ENCODE measurements at places on chromosomes 13 and 19.

- DNase-seq: no peak
Observed at GRCh38 chr19:40663695-40664692, 26.5 kb downstream of the NUMBL start.

- DNase-seq: no peak
Observed at GRCh38 chr19:21210037-21210621, 68.3 kb downstream of the ZNF431 start.

DNA sequence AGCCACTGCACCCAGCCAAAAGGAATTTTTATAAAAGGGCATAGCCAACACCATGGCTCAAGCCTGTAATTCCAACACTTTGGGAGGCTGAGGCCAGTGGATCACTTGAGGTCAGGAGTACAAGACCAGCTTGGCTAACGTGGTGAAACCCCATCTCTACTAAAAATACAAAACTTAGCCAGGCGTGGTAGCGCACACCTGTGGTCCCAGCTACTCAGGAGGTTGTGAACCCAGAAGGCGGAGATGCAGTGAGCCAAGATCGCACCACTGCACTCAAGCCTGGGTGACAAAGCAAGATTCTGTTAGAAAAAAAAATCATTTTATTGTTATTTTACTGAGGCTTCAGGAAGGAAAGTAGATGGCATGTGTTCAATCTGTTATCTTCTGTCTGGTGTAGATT is 31.3 kb upstream of the FOXO1 start:
- no peak for DNase-seq

DNA sequence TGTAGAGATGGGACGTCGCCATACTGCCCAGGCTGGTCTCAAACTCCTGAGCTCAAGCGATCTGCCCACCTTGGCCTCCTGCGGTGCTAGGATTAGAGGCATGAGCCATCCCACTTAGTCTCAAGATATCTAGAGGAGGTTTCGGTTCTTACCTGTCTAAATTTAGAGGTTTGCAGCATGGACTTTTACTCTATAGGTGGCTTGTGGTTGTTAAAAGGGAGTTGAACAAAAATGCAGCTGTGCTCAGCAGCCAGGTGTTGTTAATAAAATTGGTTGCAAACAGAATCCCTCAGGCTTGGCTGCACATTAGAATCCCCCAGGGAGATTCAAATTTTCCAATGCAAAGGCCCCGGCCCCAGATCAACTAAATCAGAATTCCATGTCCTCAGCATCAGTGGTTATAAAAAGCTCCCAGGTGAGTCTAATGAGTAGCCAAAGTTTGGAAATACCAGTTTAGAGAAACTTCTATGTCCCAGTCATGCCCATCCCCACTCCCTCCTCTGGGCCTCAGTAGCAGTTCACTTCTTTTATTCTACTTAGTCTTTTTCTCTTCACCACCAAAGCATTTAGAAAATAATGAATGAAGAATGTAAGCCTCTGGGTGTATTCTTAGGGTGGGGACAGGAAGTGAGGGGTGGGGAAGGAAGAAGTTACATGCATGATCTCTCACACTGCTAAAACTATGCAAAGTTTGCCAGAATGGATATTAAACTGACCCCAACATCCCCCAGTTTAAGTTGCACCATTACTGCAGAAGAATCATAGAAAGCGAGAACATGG is 471.0 kb downstream of the COG6 start:
- DNase-seq: no peak

- no peak for DNase-seq
Observed at GRCh38 chr19:33823341-33823740, 26.7 kb downstream of the KCTD15 start.

DNA sequence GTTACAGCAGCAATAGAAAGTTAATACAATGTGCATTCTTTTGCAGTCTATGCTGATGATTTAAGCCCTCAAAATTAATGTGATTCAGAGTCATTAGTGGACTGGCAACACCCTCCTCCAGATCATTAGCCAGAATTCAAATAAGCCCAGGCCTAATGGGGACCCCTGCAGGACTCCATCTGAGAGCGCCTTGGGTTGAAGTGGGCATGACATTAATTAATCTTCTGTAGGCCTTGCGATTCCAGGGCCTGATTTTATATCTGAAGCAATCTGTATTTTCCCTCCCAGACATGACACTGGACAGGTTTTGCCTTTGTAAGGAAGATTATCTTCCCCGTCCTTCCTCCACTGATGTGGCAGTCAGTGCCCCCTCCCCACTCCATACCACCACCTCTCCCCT is 442.9 kb downstream of the FOXO1 start:
- DNase-seq: no peak

DNA sequence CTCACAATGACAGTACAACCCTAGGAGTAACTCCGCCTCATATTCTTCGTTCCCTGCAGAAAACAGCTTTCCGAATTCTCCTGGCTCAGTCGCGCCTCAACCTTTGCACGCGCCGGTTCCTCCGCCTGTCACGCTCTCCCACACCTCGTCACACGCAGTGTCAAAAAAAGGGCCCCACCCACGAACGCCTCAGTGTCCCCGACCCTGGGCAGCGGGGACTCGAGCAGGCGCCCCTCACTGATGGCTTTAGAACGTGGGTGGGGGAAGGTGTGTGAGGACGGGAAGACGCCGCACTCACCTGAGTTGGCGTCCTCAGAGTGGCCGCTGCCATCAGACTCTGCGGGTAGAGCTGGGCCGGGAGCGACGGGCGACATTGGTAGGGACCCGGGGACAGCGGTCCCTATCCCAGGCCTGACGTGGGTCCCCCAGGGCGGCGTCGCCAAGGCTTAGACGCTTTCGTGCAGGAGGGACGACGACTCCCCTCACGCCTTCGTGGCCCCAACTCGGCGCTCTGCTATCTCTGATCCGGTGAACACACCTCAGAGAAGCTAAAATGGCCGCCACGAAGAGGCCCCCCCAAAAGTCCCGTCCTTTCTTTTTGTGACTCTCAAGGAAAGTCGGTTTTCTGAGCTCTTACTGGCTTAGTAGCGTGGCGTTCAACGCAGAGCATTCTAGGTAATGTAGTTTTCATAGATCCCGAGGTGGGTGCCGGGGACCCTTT is at the start of gene ZNF154:
Gene ZNF154 (minus strand): TSS at position 564 of the 721 bp plus-strand sequence. CDS start 233 bp downstream, at position 331.
- DNase-seq: no peak

DNA sequence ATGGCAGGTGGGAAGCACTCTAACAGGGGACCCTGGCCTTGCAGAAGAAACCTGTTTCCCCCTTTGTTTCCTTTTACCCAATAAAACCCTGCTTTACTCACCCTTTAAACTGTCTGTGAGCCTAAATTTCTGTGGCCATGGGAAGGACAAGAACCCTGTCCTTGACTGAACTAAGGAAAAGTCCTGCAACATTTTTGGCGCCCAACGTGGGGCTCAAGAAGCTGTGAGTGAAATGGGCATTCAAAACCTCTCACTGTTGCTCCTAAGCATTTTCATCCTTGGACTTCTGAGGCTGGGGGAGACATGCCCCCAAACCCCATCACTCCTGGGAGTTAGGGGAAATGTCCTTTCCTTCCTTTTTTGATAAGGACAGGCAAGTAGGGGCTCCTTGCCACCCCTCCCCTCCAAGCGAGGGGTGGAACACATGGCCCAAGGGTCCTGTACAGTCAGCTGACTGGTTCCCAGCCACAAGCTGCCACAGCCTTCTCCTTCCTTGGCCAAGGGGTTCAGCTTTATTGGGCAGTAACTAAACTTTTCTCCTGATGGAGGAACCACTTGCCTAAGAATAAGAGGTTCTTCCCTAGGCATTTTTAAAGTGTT is 381.6 kb downstream of the KLF5 start:
- DNase-seq: no peak

DNA sequence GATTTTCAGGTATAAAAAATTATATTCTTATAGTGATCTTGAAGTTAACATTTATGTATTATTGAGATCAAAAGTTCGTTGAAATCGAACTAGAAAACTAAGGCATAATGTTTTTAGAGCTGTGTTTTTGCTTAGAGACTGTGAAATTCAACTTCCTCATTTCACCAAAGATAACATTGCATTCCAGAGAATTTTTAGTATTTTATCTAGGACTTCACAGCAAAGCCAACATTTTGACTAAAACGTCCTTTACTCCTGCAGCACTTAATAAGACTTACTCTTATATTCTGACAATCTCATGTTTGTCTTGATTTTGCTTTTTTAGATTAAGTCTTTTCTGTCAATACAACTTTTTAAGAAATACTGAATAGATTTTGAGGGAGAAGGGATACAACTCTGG is 4.7 kb downstream of the KCTD4 start:
- DNase-seq: no peak

- DNase-seq: no peak
Observed at GRCh38 chr13:45195421-45195820, 5.4 kb downstream of the KCTD4 start.

DNA sequence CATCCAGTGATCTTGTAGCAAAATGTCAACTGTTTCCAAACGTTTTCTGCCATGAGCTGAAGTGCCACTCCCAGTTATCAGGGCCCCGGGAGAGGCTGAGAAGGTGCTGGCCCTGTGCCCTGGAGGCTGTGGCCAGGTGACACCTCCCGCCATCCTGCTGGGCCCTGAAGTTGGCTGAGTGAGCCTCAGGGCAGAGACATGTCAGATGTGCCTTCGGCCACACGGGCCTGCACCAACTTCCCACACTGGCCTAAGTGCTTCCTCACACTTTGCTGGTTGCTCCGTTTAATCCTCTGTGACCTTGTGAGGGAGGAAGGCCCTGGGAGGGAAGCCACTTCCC is 4.8 kb downstream of the ADPRHL1 start:
- DNase-seq: no peak

- DNase-seq: no peak
Observed at GRCh38 chr19:36488846-36489117, 579 bp downstream of the ZNF566 start.

- no peak for DNase-seq
Observed at GRCh38 chr13:73835138-73835721, 299.0 kb downstream of the KLF12 start.

- DNase-seq: no peak
Observed at GRCh38 chr19:5112681-5113575, 144.0 kb downstream of the KDM4B start.

DNA sequence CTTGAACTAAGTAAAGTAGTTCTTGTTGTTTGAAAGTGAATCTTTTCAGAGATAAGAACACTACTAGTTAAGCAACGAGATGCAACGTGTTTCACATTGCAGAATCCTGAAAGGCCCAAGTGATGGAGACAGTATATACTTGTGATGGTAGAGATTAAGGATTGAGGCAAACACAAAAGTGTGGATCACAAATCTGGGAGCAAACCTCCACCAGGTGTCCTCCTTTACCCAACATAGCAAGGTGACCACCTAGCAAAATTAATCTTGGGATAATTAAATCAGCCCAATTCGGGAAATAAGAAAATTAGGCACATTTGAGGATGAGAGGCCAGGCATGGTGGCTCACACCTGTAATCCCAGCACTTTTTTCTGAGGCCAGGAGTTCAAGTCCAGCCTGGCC is 563.9 kb downstream of the DACH1 start:
- no peak for DNase-seq

DNA sequence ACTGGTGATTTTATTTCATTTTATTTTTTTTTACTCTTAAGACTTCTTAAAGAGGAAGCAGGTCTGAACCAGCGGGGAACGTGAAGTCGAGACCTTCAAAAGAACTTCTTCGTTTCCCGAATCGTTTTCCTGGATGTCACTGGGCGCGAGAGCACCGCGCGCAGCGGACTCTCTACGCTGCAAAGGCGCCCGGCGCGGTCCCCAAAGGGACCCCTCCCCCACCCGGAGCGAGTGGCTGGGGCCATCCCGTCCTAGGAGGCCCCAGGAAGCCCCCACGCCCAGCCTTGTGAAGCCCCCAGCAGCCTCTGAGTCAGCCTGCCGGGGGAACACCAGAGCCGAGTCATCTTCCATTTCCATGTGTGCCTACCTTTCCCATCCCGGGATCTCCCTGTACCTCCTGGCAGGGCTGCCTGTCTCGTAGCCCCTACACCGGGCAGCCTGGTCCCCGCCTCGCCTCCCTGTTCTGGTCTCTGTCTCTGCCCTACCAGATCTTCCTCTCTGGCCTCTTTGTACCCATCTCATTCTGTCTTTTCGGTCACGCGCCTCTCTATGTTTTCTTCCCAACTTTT is 608 bp downstream of the CD70 start:
- DNase-seq: no peak

- no peak for DNase-seq
Observed at GRCh38 chr13:35917252-35917941, 213.8 kb downstream of the DCLK1 start.

DNA sequence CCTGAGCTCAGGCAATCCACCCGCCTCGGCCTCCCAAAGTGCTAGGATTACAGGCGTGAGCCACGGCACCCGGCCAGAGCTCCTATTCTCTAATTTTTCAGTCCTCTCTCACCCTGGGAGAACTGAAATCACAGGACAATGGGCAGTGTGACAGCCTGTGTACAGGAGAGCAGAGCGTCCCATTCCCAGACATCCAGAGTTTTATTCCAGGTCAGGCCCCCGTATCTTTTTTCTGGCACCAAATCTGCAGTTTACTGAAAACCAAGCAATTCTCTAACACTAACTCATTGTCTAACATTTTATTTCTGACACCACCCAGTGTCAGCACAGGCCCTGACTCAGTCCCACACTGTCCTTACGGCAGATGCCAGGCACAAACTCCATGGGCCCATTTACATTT is 6.7 kb downstream of the ZNF708 start:
- no peak for DNase-seq

GRCh38 chr19:46704379-46705076 is 12.4 kb downstream of the PRKD2 start:
- DNase-seq: no peak

Measured in NCI-H446 treated with DMSO at 0.1 percent for 48 hours (cell line).